ENCODE measurements at places on chromosomes 1 and 21. TPM values are rescaled to one million over a fixed set of nuclear protein-coding genes. Genes with fewer than 3 reads are reported as not detected.

Gene RPTN
- total RNA-seq: not detected

GRCh38 chr1:72369069-72369757, 86.9 kb upstream of the NEGR1 start:
- DNase-seq: no peak

DNA sequence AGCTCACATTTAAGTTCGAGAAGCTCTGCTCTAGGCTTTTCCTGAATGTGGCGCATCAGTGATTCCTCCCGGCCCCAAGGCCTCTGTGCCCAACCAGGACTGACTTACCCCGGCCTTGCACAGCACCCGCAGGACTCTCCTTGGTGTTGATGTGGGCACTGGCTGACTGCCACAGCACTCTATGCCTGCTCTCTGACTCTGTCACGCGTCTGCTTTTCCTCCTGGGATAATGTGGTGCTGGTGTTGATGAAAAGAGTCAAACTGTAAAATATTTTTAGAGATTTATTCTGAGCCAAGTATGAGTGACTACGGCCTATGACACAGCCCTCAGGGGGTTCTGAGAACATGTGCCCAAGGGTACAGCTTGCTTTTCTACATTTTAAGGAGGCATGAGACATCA, 15.5 kb upstream of the SLC2A5 start:
- no peak for DNase-seq

GRCh38 chr21:37784591-37785318, 131.5 kb downstream of the KCNJ6 start:
- DNase-seq: no peak

DNA sequence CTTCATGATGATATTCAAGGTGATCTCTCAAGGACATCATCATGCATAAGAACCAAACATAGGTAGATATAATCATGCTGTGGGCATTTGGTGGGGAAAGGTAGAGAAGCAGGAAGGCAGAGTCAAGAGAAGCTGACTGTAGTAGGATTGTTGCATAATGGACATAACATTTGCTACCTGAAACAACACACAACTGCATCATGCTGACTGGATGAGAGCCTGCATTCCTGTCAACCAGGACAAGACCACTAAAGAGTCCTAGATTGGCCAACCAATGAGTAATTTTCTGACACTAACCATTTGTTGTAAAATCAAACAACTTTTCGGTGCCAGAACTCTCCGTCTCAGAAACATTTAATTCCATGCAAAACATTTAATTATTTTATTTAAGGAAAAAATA, 377.2 kb downstream of the PLPP3 start:
- no peak for DNase-seq

- DNase-seq: no peak
Observed at GRCh38 chr1:7469255-7469938, 301.7 kb upstream of the VAMP3 start.

- DNase-seq: peak; percentile 9
Observed at GRCh38 chr1:224407571-224408293, 26.9 kb downstream of the WDR26 start.

DNA sequence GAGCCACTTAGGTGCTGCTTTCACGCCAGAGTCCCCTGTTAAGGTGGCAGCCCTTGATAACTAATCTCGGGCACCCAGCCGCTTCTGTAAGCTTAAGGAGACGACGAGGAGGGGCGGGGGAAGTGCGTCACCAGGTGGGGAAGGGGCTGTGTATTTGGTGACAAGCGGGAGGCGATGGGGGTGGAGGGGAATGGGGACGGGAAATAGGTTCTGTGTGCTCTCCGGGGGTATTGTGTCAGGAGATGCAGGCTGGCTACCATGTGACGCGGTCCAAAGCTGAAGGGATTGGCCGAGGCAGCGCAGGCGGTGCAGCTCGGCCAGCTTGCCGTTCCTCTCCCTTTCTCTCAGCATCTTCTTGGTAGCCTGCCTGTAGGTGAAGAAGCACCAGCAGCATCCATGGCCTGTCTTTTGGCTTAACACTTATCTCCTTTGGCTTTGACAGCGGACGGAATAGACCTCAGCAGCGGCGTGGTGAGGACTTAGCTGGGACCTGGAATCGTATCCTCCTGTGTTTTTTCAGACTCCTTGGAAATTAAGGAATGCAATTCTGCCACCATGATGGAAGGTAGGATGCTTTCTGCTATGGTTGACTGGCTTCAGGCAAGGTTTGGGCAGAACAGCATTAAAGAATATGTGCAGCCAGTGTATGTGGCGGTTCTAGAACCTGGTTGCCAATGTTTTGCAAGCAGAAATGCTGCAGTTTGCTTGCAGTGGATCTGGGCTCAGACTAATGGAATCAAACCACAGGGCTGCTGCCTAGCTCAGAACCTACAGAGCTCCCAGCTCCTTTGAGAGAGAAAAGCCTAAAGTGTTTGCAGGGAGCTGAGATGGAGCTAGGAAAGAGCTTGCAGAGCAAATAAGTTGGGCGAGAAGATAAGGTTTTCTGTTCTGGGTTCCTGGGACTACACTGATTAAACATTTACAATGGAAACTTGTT, at the start of gene SGIP1:
Gene SGIP1 (plus strand): TSS at position 350 of the 937 bp plus-strand sequence. CDS start 206 bp downstream, at position 556.
- no peak for DNase-seq
